Activated CD4-positive, alpha-beta T cell treated with anti-CD3 and anti-CD28 coated beads, Interleukin-2, amount 50 U/mL, for 16 hours (primary cell): ENCODE measurements at places on chromosomes 6 and 20.
A peak's percentile ranks its signal among the peaks of the same experiment; 100 is the strongest.

DNA sequence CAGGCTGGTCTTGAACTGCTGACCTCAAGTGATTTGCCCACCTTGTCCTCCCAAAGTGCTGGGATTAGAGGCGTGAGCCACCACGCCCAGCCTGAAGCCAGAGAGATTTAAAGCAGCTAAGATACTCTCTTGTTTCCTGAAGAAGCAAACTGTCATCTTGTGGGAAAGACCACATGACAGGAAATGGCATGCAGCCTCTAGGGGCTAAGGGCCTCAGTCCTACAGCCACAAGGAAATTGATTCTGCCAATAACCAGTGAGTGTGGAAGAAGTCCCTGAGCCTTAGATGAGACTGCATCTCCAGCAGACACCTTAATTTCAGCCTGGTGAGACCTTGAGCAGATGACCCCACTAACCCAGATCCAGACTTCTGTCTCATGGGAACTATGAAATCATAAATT is 40.9 kb downstream of the KIZ start:
- DNase-seq, result peak; percentile 55

DNA sequence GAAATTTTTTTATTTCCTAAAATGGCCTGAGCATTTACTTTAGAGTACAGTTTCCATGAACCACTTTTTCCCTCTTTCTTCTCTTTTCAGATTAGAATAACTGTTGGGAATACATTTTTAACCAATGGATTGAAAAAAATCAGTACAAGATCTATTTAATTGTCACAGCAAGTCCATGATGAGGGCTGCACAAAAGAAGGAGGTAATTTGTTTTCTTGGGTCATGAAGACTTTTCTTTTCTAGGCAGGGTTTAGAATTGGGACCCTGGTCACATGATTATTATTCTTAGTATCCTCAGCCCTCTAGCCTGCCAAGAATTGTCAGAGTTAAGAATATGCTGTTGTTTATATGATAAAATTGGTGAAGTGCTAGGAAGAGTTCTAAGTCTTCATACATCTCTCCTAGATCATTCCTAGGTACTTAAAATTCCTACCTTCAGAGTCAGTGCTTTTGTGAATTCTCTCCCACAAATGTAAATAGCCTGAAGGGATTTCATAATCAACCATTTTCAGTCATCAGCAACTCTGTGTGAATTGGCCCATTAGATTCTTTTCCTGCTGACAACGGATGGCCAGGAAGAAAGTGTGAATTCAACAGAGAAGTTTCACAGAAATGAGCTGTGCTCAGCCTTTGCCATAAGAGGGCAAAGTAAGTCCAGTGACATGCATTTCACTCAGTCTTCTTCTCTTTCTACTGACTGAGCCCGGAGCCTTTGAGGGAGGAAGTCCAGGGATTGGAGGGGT is 32.4 kb upstream of the TPBG start:
- DNase-seq, result no peak

DNA sequence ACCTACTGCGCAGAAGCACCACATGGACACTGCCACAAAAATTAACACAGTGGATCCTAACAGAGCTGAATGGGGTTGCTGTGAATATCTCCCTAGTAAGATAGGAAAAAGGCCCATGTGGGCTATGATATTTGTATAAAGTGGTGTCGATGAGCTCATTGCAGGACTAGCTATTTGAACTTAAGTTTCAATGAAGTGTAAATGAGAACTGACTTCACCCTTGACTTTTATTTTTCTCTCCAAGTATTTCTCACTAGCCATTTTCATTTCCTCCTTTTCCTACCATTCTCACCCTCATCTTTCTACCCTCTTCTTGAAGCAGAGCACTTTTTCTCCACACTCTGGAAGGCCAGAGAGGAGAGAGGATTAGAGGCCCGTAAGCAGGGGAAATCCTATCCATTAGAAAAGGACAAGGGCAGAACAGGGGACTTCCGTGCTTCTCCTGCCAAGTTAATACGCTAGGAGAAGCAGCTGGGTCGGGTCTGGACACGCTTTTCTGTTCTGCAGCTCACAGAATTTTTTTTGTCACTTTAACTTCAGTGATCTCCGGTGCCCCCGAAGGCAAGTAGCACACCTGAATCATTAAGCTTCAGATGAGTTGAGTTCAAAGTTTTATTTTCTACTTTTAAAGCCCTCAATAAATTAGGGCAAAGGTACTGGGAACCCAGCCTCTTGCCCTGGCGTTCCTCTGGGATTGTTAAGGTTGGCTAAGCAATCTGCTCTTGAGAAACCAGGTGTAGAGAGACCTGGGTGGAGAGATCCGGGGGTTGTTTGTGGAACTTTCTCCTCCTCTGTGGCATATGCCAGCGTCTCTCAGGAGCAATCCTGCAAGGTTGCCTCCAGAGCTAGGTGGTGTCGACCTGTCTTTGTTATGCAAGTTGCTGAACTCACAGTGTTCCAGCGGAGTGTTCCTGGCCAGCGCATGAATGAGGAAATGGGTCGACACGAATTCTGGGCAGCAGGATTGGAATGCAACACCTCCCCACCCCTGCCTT is 56.2 kb upstream of the ARID1B start:
- no peak for DNase-seq

- no peak for DNase-seq
Measured at GRCh38 chr6:168860987-168861386, 392.7 kb downstream of the THBS2 start.

DNA sequence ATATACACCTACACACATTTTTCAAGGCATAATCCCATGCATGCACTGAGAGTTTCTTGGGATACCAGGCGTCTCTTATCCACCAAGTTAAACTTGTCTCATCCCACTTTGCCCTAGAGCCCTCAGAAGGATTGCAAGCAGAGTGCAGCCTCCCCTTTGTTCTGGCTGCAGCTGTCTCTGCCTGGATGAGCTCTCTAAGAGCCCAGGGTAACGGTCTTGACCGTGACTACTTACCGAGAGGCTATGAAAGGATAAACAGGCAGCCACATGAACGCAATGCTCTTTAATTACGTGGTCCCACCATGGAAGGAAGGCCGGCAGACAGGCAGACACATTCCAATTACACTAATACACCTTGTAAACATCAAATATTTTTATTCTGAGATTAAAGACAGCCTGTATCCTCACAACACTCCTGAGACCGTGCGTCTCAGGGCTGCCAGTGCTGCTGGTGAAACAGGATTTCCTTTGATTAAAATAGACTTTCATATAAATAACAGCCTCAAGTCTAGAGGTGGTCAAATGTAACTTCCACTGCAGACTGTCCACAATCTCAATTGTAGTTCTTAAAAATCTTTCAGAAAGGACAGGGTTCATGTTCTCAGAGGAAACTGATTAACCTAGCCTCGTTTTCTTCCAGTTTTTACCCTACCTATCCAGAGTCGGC is 210.0 kb upstream of the PRDM1 start:
- DNase-seq, result no peak

- DNase-seq, result no peak
Measured at GRCh38 chr20:4244700-4245485, 229.5 kb upstream of the RNF24 start.

DNA sequence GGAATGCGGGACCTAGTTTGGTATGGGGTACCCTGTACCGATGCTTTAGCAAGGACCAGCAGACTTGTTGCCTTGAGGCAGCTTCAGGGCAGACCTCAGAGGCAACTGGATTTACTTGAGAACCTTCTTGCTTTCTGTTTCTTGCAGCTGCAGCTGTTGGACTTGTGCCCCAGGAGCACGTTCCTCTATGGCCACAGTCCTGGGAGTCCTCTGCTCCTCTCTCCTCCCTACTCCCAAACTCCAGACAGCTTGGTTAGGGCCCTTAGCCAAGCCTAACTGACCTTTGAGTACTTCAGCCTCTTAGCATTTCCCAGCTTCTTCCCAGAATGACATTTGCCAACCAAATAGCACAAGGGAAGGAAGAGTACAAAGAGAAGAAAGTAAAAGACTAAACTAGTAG is 34.7 kb downstream of the GHRH start:
- no peak for DNase-seq
